Trophoblast cell (in vitro differentiated cells and primary cell): ENCODE measurements at places on chromosomes 13 and 19.
A peak's percentile ranks its signal among the peaks of the same experiment; 100 is the strongest.

GRCh38 chr13:103895835-103896531, 829.8 kb upstream of the SLC10A2 start:
- no peaks in the 10 kb centered on the region for H3K4me1 ChIP-seq
- H3K4me3 ChIP-seq = no peak overlapping the region
- DNase-seq = no peak
- no peaks in the 10 kb centered on the region for H3K27me3 ChIP-seq

GRCh38 chr13:94825507-94825906, 113.2 kb upstream of the SOX21 start:
- DNase-seq = no peak
- no peak overlapping the region for H3K4me3 ChIP-seq
- no peaks in the 10 kb centered on the region for H3K36me3 ChIP-seq
- no peak overlapping the region for H3K27ac ChIP-seq
- H3K27me3 ChIP-seq = no peaks in the 10 kb centered on the region

GRCh38 chr19:31179471-31179852, 169.8 kb downstream of the TSHZ3 start:
- DNase-seq = no peak
- no peaks in the 10 kb centered on the region for H3K4me1 ChIP-seq
- H3K36me3 ChIP-seq = no peaks in the 10 kb centered on the region
- H3K4me3 ChIP-seq = peak overlapping the region; percentile 44

DNA sequence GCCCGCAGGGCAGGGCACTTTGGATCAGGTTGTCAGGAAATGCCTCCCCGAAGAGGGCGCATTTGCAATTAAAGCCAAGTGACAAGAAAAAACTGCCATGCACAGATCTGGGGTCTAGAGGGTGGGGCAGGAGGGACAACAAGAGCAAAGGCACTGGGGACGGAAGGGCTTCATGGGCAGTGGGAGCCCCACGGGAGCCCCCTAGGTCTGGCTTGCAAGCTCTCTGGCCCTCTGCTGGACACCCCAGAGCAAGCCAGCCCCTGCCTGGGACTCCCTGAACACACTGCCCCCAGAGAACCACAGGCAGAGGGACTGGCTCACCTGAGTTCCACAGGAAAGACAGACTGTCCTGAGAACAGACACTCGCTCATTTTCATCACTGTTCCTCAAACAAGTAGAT, 30.2 kb upstream of the C19orf12 start:
- H3K4me3 ChIP-seq = no peak overlapping the region
- DNase-seq = no peak
- H3K36me3 ChIP-seq = no peaks in the 10 kb centered on the region
- H3K27me3 ChIP-seq = no peaks in the 10 kb centered on the region
- H3K4me1 ChIP-seq = no peaks in the 10 kb centered on the region

- no peak overlapping the region for H3K4me3 ChIP-seq
- no peaks in the 10 kb centered on the region for H3K36me3 ChIP-seq
- H3K27me3 ChIP-seq = no peaks in the 10 kb centered on the region
- no peak for DNase-seq
- H3K27ac ChIP-seq = no peak overlapping the region
Observed at GRCh38 chr13:66745307-66745706, 484.8 kb downstream of the PCDH9 start.

DNA sequence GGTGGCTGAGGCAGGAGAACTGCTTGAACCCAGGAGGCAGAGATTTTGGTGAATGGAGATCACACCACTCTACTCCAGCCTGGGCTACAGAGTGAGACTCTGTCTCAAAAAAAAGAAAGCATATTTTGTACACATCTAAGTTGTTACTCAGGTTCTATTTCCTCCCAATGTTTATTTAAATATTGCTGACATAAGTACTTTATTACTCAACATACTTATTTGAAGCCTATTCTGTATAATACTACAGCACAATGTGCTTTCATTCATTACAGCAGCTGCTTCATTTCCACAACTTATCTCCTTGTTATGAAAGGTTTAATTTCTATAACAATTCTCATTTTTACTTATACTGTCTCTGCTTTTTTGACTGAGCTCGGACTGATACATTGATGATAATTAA, 495.7 kb downstream of the SLITRK1 start:
- DNase-seq = no peak
- no peaks in the 10 kb centered on the region for H3K36me3 ChIP-seq
- no peaks in the 10 kb centered on the region for H3K27me3 ChIP-seq
- H3K4me1 ChIP-seq = no peaks in the 10 kb centered on the region
- no peak overlapping the region for H3K4me3 ChIP-seq

DNA sequence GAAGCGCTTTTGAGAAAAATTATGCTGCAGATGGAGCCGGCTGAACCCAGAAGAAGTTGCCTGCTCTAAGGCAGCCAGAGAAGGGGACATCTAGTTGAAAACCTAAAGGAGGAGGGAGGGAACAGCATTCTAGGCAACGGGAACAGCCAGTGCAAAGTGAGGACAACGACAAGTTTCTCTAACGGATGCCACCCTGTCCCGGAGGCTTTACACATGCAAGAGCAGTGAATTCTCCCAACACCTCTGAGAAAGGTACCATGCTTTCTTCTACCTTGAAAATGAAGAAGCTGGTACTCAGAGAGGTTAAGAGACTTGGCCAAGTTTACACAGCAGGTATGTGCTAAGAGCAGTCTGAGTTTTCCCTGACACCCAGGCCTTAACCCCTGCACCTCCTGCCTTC, 5.9 kb downstream of the IFNL3 start:
- no peaks in the 10 kb centered on the region for H3K36me3 ChIP-seq
- H3K4me1 ChIP-seq = peaks cover 6% of the 10 kb centered on the region
- no peaks in the 10 kb centered on the region for H3K27me3 ChIP-seq

DNA sequence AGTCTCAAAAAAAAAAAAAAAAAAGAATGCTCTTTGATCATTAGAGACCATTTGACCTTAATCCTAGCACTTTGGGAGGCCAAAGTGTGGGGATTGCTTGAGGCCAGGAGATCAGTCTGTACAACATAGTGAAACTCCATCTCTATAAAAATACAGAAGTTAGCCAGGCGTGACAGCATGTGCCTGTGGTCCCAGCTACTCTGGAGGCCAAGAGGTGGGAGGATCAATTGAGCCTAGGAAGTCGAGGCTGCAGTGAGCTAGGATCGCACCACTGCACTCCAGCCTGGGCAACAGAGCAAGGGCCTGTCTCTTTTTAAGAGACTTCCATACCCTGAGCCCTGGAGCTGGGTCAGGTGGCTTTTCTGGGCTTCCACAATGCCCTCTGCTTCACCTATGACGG, 11.5 kb upstream of the COLGALT1 start:
- H3K4me3 ChIP-seq = no peak overlapping the region
- DNase-seq = no peak
- H3K27me3 ChIP-seq = peaks cover 2% of the 10 kb centered on the region
- H3K4me1 ChIP-seq = peaks cover 6% of the 10 kb centered on the region

DNA sequence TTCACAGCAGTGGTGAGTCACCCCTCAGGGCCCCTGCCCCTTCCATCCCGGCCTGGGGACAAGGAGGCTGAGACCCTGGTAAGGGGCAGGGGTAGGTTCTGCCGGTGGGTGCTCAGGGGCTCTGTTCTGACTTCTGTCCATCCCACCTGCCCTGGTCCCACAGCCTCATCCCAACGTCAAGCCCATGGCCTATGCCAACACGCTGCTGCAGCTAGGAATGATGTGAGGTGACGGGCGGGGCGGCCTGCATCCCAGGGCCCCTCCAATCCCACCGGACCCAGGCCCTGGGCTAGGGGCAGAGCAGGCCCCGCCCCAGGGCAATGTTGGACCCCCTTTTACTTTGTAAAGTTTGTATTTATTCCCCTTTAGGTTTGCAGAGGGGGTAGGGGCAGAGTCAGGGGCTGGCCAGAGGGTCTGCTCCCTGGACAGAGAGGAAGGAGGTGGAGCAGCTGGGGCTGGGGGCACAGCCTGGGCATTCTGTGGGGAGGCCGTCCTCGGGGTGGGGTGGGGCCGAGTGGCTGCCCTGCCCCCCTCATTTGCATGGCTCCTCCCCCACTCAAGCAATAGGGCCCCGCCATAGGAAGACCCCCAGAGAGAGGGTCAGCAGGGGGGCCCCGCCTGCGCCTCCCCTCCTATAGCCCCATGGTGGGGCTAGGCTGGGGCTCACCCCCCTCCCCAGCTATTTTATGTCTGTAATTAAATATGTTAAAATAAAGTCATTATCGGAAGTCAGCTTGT, 23.1 kb downstream of the CCDC8 start:
- no peak overlapping the region for H3K4me3 ChIP-seq
- no peak overlapping the region for H3K27ac ChIP-seq
- H3K4me1 ChIP-seq = peaks cover 5% of the 10 kb centered on the region
- H3K27me3 ChIP-seq = no peaks in the 10 kb centered on the region

DNA sequence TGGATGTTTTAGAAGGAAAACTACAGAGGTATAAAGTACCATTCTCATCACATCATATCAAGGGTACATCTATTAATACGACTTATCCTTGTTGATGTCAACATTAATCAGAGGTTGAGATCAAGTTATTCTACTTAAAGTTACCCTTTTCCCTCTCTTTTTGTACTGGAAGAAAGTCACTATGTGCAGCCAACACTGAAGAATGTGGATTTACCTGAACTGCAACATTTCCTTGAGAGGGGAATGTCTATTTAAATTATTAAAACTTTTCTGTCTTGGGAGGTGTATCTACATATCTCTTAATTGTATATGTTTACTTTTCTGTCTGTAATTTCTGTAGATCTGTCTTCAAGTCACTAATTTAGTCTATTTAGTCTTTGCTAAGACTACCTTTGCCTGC, 2.5 kb upstream of the FBXL3 start:
- no peaks in the 10 kb centered on the region for H3K27me3 ChIP-seq
- H3K27ac ChIP-seq = no peak overlapping the region
- peaks cover 5% of the 10 kb centered on the region for H3K4me1 ChIP-seq
- H3K4me3 ChIP-seq = no peak overlapping the region

DNA sequence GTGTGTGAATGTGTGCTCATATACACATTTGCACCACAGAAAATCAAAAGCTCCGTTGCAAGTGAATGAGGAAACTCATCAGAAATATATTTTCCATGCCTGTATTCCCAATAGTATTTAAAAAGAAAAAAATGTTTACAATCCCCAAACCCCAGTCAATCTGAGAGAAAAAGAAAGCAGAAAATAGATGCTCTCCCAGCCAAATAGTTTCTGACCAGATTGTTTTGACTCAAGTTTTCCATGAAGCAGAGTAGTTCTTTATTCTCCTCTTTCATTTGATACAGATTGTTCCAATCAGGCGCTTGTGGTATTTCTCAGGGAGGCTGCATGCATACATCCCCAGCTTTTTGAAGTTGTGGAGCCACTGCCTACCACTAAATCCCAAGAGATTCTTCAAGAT, 110.6 kb downstream of the STARD13 start:
- no peak overlapping the region for H3K4me3 ChIP-seq
- peaks cover 5% of the 10 kb centered on the region for H3K36me3 ChIP-seq
- H3K27me3 ChIP-seq = no peaks in the 10 kb centered on the region
- H3K4me1 ChIP-seq = no peaks in the 10 kb centered on the region
- H3K27ac ChIP-seq = no peak overlapping the region

DNA sequence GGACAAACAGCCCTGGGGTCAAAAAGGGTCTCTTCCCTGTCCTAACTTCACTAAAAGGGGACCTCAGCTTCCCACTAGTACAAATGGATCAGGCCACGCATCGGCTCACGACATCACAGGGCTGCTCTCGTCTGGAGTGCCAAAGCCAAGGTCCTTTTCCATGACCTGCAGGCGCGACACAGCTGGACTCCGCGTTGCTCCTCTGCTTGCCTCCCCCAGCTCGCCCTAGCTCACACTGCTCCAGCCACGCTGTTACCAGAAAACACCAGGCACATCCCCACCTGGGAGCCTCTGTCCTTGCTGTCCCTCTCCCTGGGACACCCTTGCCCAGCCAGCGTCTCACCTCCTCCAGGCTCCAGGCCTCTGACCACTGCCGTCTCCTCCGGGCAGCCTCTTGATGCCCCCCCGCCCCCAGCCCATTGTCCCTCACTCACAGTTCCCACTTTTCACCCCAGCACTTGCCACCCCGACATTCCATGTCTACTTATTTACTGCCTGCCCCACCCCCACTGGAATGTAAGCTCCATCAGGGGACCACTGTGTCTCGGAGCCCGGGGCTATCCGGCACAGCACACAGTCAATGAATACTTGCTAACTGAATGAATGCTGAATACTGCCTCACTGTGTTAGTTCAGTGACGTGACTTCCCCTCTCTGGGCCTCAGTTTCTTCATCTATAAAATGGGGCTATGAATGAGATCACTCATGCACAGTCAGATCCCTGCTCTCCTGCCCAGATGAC, 20.7 kb downstream of the AKT2 start:
- H3K4me3 ChIP-seq = no peak overlapping the region
- DNase-seq = no peak
- H3K27me3 ChIP-seq = no peaks in the 10 kb centered on the region
- H3K36me3 ChIP-seq = peaks cover 27% of the 10 kb centered on the region

- no peak overlapping the region for H3K27ac ChIP-seq
- H3K36me3 ChIP-seq = no peaks in the 10 kb centered on the region
- no peaks in the 10 kb centered on the region for H3K27me3 ChIP-seq
- H3K4me1 ChIP-seq = no peaks in the 10 kb centered on the region
- no peak overlapping the region for H3K4me3 ChIP-seq
Observed at GRCh38 chr13:20247963-20248362, 15.8 kb upstream of the GJB6 start.

DNA sequence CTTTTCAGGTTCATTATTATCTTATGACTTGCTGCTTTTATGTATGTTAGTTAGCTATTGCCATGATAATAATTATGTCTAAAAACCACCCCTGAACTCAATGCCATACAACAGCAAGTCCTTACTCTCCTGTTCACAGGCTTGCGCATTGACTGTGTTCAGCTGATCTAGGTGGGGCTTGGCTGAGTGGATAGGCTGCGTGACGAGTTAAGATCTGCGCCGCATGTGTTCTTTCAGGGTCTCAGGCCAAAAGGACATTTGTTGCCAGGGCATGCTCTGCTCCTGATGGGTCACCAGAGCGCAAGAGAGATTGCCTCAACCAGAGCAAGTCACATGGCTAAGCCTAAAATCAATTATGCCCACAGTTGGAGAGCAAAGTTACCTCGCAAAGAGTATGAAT, 859 bp downstream of the ZNF568 start:
- H3K27me3 ChIP-seq = no peaks in the 10 kb centered on the region
- H3K27ac ChIP-seq = no peak overlapping the region
- H3K4me1 ChIP-seq = peaks cover 3% of the 10 kb centered on the region
- H3K4me3 ChIP-seq = no peak overlapping the region
- H3K36me3 ChIP-seq = peaks cover 3% of the 10 kb centered on the region

GRCh38 chr19:45075301-45076028, 813 bp downstream of the ZNF296 start:
- H3K36me3 ChIP-seq = peaks cover 21% of the 10 kb centered on the region
- no peaks in the 10 kb centered on the region for H3K27me3 ChIP-seq
- H3K27ac ChIP-seq = no peak overlapping the region
- H3K4me3 ChIP-seq = peak overlapping the region; percentile 39
- H3K4me1 ChIP-seq = peaks cover 10% of the 10 kb centered on the region

GRCh38 chr19:14775869-14776586, 2.3 kb downstream of the ADGRE2 start:
- DNase-seq = no peak
- peaks cover 10% of the 10 kb centered on the region for H3K4me1 ChIP-seq
- H3K4me3 ChIP-seq = peak overlapping the region; percentile 59
- H3K27me3 ChIP-seq = no peaks in the 10 kb centered on the region
- H3K36me3 ChIP-seq = no peaks in the 10 kb centered on the region

- H3K4me3 ChIP-seq = no peak overlapping the region
- H3K27me3 ChIP-seq = peaks cover 2% of the 10 kb centered on the region
Observed at GRCh38 chr19:55858401-55858800, 22.1 kb downstream of the NLRP4 start.

GRCh38 chr13:76732367-76732766, 153.8 kb downstream of the KCTD12 start:
- H3K27me3 ChIP-seq = no peaks in the 10 kb centered on the region
- no peaks in the 10 kb centered on the region for H3K4me1 ChIP-seq
- no peaks in the 10 kb centered on the region for H3K36me3 ChIP-seq
